Stimulated activated CD8-positive, alpha-beta memory T cell treated with anti-CD3 and anti-CD28 coated beads, Interleukin-4, amount 100 ng/mL, for 1 hour (primary cell): ENCODE measurements at places on chromosomes 5 and 9.

- DNase-seq, result no peak
These were observed 3.8 kb downstream of the CCDC152 start for GRCh38 chr5:42760426-42760825.

GRCh38 chr9:83920469-83920926 lies 734 bp downstream of the KIF27 start:
- no peak for DNase-seq

DNA sequence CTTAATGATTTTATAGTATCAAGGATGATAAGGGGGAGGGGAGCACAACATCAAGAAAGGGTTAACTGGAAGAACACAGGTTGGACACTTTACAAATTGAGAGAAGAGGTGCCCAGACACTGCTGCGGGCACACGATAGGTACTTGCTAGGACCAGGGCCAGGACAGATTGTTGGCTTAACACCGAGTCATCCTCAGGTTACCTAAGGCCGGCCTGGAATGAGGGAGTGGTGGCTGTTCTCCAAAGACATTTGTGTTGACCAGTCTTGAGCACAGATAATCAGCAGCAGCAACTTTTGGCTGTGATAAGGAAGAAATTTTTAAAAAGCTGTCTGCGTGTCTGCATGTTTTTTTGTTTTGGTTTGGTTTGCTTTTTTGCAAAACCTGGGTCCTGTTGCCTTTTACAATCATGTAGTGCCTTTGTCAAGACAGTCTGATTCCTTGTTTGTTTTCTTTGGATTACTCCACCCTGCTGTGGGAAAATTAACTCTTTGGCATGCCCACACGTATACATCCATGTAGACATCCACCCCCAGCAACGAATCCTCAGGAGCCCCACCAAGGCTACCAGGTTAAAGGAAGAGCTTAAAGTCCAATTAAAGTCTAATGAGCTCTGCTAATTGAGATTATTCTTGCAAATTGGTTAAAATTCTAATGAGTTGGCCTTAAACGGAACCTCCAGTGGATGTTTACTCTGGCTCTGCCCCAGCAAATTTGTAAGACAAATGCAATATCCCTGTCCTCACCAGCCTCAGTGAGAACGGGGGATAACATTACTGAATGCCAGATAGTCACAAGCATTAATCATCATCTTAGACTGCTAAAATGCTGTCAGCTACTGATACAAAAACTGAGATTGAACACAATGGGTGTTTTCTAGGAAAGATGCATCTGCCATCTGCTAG lies 382.3 kb downstream of the ACTL7B start:
- no peak for DNase-seq

DNA sequence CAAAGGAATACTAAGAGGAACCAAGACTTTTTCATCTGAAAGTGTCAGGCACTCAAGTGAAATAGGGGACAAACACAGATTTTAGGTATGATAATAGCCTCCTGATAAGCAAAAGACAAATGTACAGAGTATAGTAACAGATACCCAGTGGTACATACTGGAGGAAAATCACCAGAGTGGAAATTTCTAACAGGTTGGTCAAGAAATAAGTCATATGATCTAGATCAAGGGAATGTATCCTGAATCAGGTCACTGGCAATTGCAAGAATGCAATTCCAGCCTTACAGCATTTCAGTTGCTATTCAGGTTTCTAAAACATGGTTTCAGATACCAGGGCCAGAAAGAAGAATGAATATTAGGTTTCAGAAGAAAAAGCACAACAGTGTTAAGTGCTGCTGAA lies 82.2 kb upstream of the SLCO6A1 start:
- DNase-seq, result no peak

- DNase-seq, result no peak
These were observed 72.2 kb upstream of the FAM169A start for GRCh38 chr5:74938250-74938933.

DNA sequence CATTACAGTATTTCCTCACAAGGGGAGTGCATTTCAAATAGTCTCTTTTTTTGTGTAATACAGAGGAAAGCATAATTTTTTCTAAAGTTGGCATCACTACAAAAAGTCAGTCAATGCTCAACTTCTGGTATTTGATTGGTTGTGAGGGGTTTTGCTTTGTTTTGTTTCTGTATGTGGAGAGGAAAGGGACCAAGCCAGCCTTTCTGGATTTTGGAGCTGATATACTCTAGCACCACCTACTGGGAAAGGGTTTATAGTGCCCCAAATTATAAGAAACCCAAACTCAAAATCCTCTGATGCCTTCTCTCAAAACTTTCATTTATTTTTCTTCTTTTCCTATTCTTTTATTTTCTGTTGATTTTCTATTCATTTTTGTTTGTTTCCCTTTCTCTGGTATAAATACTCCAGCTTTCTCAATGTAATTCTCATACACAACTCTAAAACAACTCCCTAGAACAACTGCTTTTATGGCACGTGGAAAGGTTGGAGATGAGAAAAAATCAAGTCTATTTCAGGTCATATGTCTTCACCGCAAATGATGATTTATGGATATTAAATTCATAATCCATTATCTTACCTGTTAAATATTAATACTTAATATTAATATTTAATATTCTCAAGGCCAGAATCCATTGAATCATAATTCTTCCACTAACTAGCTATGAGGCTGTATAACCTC lies 69.5 kb upstream of the ANXA1 start:
- DNase-seq, result no peak

GRCh38 chr9:114029311-114030170 lies 48.6 kb downstream of the AMBP start:
- no peak for DNase-seq

GRCh38 chr9:33946779-33947535 lies 101.7 kb downstream of the UBAP2 start:
- no peak for DNase-seq

GRCh38 chr5:160233215-160233614 lies 3.9 kb downstream of the FABP6 start:
- no peak for DNase-seq

GRCh38 chr5:138981131-138981530 lies 106.0 kb upstream of the LRRTM2 start:
- no peak for DNase-seq

GRCh38 chr5:92104126-92104525 lies 721.0 kb upstream of the ARRDC3 start:
- DNase-seq, result no peak

DNA sequence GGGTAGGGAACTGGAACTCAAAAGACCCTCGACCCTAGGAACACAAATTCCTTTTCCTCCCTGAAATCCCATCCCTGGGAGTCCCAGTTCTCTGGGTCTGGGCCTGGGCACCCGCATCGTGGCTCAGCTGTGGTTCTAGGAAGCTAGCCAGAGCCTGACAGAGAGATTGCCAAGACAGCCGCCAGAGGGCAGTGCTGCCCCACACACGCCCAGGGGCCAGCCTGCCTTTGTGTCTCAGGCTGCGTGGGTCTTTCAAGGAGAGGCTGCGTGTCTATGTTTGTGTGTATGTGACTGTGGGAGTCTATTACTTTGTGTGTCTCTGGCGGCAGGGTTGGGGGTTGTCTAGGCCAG lies 32.0 kb upstream of the TTLL11 start:
- DNase-seq, result peak; percentile 41
